ENCODE measurements at places on chromosomes 12 and 14.
A peak's percentile ranks its signal among the peaks of the same experiment; 100 is the strongest.

DNA sequence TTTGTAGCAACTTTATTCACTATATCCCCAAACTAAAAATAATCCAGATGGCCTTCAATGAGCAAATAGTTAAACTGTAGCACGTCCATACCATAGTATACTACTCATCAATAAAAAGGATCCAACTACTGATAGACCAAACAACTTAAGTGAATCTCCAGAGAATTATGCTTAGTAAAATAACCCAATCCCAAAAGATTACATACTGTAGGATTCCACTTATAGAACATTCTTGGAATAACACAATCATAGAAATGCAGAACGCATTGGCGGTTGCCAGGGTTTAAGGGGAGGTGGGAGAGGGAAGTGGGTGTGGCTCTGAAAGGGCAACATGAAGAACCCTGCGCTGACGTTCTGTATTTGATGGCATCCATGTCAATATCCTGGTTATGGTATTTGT, 28.6 kb downstream of the SNRPF start:
- no peak for DNase-seq

DNA sequence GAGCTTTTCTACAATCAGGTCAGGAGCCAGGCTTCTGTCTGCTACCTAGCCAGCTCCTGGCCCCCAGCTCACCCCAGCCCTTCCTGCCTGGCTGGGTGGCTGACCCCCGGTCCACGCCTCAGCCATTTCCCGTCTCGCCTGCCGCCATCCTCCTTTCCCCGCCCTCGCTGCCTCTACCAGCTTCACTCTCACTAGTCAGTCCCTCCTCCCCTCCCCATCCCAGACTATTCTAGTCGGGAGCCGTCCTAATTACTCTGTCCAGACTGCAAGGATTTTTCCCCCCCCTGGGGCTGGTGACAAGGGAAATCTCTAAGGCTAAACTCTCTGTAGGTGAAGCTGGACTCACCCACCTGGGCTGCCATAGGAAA, 825 bp downstream of the DHH start:
- no peak for DNase-seq

DNA sequence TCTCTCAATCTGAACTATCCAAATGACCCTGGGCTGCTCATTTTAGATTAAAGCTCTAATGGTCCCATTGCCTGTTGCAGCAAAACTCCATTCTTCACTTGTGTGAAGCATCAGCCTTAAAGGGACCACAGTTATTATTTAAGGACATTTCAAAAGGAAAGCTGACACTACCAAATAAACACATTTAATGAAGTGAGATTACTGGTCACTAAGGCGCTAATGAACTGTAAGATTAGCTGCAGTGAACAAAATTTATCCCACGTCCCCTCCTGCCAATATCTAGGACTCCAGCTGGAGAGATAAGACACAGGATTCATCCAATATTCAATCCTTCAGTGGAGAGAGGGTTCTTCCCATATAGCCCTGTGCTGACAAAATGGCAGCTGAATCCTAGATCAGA, 1029.2 kb upstream of the SEL1L start:
- no peak for DNase-seq

DNA sequence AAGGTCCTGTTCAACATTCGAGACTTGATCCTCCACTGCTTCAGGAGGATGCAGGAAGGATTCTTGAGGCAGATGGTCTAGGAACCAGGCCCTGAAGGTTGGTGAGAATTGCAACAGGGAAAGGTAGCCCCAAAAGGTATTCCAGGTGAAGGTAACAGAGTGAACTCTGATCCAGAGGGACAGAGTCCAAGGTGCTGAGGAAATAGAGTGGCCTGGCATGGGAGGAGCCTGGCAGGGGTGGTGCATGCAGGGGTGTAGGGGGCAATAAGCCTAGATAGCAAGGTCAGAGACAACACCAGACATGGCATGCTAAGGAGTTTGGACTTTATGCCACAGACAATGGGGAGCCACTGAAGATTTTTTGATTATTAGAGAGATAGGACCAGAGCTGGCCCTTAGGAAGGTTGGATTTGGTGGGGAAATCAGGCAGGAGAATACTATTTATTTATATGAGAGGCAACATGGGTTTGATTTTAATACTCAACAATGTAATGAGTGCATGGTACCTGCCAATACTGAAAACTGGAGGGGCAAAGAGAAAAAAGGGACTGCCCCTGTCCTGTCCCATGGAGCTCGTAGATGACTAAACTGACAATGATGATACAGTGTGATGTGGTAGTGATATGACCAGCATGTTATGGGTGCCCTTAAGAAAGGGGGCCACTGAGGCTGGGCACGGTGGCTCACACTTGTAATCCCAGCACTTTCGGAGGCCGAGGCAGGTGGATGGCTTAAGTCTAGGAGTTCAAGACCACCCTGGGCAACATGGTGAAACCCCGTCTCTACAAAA, 50.5 kb upstream of the TMED10 start:
- DNase-seq: no peak

GRCh38 chr14:64604881-64605280, 55.1 kb downstream of the PPP1R36 start:
- no peak for DNase-seq

GRCh38 chr12:111168009-111168900, 200.6 kb downstream of the PHETA1 start:
- no peak for DNase-seq

GRCh38 chr14:80468331-80469122, 257.2 kb upstream of the DIO2 start:
- peak; percentile 29 for DNase-seq

All from astrocyte of the spinal cord (primary cell).